NCI-H526 treated with DMSO at 0.1 percent for 48 hours (cell line): ENCODE measurements at places on chromosomes 1 and 21.

- DNase-seq, result no peak
Measured at GRCh38 chr21:30243691-30244090, 27.8 kb upstream of the CLDN8 start.

- DNase-seq, result no peak
Measured at GRCh38 chr21:34807881-34808568, 139.2 kb downstream of the CLIC6 start.

GRCh38 chr1:42999308-42999707 is 40.6 kb upstream of the SLC2A1 start:
- DNase-seq, result no peak

DNA sequence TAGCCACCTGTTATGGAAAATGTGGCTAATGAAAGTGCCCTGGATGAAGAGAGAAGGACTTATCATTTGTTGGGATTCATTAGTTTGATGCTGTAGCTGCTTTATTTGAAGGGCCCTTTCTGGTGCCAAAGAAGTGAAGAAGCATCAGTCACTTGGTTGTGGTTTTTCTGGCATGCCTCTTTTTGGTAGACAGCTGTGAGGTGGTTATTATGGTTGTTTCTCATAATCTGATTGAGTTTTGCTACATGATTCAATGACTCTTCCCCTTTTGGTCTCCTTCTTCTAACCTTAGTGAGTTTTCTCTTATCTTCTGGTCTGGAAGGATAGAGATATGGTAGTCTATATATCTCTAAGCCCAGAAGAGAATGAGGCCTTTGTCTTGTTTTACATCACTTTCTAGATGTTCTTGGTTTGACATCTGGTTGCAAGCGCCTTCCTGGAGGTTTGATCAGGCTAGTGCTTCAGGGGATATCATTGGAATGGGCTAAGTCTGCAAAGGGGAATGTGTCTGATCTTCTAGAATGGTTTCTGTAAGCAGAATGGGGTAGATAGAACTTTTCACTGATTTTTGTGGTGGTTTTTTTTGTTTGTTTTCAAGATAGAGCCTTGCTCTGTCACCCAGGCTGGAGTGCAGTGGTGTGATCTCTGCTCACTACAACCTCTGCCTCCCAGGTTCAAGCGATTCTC is 26.0 kb downstream of the ARID1A start:
- no peak for DNase-seq
